EL (cell line): ENCODE measurements at places on chromosomes 1 and 21.

DNA sequence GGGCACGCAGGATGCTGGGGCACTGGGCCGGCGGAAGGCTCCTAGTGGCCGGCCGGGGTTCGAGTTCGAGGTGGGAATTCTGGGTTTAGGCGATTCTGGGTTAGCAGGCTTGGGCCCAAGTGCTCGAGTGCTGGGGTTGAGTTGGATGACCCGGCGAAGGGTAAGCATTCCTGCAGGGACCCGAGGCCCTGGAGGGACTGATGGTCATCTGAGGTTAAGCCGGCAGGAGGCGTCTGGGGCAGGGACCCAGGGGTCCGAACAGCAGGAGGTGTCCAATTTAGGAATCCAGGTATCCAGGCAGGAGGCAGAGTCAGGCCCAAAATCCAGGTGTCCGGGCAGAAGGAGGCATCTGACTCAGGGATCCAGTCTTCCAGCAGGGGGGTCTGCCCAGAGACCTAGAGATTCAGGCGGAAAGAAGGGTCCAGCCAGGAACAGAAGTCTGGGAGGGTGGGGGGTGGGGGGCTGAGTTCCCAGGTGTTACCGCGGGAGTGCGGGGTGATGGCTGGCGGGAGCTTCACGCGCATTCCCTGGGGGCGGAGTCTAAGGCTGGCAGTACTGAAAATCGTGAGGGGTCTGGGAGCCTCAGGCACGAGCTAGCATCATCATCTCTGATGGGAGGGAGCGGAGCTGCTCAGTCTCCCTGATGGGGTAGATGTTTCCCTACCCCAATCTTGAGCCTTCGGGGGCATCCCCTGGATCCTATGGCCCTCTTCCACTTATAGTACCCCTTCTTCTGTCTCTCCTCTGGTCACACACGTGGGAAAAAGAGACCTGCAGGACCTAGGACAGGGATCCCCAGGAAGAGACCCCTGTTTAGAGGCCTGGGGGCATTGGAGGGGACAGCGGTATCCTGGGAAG, 585 bp downstream of the GPR3 start:
- DNase-seq, result no peak

GRCh38 chr1:6118415-6118814, 61.7 kb downstream of the CHD5 start:
- DNase-seq, result peak; percentile 53

DNA sequence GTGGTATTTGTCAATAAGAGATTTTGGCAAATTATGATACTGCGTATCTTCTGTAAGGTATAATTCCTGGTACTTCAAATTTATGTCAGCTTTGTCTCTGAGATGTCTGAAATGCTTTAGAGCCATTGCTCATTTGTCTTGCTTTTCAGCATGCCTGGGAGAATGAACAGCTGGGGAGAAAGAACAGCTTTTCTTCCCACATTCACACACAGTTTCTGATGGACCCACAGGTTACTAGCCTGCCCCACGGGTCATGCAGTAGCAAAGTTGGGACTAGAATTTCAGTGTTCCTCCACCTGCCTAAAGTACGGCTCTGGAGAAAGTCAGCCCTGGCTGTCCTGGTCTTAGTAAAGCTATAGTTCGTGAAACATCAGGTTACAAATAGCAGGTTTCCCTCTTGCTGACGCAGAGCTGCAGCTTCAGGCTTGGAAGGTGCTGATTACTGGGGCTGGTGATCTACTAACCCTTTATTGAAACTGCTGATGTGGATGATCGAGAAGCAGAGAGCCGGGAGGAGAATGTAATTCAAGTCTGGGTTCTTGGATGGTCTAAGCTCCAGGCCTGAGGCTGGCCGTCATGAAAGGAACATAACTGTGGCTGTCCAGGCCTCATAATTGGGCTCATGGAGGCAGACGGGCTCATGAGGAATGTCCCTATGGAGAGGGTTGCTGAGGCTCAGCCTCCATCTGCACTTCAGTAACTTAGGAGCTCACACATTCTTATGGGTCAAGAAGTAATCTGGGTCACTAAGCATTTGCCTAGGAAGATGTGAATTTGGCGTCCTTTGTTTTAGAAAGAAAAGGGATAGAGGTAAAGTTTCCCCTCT, 12.4 kb downstream of the GALNT2 start:
- DNase-seq, result no peak

GRCh38 chr1:243441601-243442000, 185.8 kb downstream of the SDCCAG8 start:
- DNase-seq, result no peak

DNA sequence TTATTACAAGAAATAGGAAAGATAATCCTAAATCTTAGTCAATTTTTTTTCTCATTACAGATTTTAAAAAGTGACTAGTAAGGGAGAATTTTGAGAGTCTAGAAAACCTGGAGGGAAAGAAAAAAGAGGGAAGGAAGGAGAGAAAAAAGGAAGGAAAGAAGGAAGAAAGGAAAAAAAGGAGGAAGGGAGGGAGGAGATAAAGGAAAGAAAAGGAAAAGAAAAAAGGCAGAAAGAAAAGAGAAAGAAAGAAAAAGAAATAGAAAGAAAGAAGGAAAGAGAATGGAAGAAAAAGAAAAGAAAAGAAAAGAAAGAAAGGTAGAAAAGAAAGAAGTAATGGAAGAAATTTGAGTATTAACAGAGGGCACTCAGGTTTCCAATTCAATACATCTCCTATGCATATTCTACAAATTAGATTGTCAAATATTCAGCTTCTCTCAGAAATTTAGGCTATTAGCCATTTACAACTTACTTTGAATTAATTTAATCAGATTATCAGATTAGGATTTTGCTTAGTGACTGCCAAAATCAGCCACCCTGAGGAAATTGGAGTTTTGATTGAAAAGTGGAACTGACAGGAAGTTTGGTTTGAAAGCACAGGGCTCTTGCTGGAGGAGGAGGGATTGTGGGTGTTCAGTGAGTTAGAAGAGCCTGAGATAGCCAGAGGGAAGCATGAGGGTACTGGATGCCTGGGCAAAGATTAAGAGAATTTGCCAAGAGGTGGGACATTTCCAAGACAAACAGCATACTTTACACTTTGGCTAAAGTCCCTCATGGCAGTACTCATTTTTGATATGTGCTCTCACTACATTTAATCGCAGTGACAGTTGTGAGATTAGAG, 677.8 kb downstream of the USP25 start:
- DNase-seq, result peak; percentile 38

DNA sequence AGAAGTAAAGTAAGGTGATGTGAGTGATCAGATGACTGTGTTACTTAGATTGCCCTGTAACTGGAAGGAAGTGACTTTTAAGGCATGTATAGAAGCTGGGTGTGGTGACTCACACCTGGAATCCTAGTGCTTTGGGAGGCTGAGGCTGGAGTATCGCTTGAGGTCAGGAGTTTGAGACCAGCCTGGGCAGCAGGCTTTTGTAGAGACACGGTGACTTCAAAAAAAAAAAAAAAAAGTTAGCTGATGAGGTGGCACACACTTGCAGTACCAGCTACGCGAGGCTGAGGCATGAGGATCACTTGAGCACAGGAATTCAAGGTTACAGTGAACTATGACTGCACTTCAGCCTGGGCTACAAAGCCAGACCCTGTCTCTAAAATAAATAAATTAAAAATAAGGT, 2.3 kb upstream of the USP16 start:
- DNase-seq, result no peak

- no peak for DNase-seq
These were observed 470.8 kb downstream of the LMO4 start for GRCh38 chr1:87799451-87799850.

- no peak for DNase-seq
These were observed 19.3 kb upstream of the RCC2 start for GRCh38 chr1:17458794-17459193.

- DNase-seq, result no peak
These were observed 717.9 kb downstream of the AMY1C start for GRCh38 chr1:104467590-104467989.

DNA sequence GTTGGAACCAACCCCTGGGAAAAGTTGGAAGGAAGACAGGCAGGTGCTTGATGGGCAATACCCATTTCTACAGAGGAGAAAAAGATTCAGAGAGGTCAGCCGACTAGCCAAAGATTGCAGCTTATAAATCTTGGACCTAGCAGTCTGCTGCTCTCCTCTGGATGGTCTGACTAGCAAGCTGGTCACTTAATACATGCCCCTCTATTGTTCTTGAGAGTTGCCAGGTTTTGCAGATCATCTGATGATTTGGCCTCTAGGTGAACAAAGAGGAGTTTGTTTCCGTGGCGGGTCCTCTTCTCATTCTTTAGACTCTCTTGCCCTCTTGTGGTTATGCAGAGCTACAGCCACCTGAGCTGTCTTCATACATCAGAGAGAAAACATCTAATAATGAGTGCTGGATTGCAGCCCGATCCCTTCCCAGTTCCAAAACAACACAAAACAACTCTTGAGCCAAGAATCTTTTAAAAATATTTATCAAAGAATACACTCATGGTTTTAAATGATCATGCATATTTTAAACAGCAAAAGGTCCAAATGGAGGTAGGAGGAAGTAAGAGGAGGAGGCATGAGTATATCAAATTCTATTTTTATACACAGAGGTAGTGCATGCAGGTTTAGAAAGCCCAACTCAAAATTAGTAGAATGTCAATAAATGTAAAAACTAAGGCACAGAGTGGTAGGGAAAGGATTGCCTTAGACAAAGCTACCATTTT, 115.7 kb downstream of the SLC30A10 start:
- peak; percentile 63 for DNase-seq

- DNase-seq, result no peak
These were observed 47.6 kb downstream of the ATP1A1 start for GRCh38 chr1:116420417-116421200.

DNA sequence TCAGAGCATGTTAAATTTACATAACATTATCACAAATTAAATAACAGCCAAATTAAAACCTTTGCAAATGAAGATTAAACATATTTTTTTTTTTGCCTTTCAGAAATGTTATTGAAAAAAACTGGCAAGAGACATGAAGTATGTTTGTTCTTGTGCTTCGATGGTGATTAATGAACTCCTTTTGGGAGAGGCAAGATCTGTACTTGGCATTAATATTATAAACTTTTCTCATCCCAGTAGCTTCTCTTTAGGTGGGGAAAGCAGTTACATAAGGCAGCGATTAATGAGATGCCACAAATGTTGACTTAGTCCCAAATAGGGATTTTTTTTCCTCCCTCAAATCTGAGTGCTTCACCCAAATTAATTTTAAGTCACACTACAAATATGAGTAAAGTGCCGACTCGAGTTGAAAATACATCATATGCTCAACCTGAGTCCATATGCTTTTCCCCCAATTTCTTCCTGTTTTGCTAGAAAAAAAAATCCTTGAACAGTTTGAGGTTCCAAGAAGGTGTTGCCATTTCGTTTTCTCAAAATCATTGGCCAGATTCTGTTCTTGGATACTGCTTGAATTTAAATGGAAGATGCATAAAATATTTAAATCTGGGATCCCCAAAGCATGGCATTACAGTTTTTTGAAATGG, 294.5 kb downstream of the VAV3 start:
- no peak for DNase-seq

GRCh38 chr1:156750191-156750672, 1.2 kb downstream of the HDGF start:
- DNase-seq, result peak; percentile 62

DNA sequence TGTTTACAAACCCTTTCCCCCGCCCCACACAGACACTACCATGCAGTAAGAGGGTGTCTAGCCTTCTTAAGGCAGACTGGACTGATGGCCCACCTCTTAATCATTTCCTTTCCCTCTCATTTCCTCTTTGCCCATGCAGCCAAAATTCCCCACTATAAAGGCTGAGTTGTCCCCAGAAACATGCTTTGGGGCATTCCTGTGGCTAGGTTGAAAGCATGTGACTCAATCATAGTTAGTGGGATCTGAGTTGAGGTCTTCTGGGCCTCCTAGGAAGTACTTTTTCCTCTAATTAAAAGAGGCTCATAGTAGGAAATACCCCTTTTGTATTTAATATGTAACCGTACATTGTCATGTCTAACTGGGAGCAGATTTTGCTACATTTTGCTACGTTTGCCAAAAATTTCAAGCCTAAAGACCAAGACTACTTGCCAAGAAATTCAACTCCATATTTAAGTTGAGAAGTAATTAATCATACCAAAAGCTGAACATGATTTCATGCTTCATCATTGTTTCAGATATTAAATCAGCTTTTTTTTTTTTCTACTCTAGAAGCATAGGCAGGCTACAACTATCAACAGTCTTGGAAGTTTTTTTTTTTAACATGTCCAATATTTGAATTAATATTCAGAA, 174.7 kb downstream of the ADGRL4 start:
- DNase-seq, result peak; percentile 98

GRCh38 chr1:117657031-117657430, 51.2 kb downstream of the TENT5C start:
- peak; percentile 84 for DNase-seq

GRCh38 chr1:215087603-215088002, 5.1 kb downstream of the KCNK2 start:
- DNase-seq, result no peak

DNA sequence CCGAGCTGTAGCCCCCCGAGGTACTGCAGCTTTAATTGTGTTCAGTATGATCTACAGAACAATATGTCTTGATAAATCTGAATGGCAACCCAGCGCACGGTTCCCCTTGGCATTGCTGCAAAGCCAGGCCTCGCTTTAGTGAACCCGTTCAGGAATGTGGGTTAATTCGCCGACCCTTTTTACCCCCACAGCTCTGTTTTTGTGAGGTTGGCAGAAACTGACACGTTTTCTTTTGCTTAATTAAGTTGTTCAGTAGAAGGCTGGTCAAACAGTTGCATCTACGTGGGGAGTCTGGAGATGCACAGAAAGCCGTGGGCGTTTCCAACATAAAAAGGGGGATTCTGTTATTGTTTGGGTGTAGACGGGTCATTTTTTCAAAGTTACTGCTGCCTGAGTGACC, 43.2 kb downstream of the OLIG1 start:
- DNase-seq, result no peak

GRCh38 chr21:45033791-45034555, 40.4 kb upstream of the ADARB1 start:
- no peak for DNase-seq

DNA sequence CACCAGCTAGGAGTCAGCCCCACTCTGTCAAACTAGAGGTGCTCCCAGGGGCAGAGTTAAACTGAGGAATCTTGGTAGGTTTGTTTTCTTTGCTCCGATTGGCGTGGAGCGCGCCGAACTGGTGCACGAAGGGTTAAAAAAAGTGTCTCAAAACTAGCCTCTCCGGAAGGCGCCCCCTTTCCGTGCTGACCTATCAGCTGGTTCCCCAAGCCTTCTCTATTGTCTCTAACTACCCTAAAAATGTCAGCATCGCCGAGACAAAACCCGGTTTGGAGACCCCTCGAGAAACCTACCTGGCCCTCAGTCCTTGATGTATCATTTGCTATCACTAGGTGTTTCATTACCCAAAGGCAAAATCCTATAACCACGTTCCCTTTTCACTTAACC, 2.2 kb downstream of the TGFB2 start:
- peak; percentile 65 for DNase-seq

- DNase-seq, result peak; percentile 97
These were observed 36.7 kb downstream of the ATP2B4 start for GRCh38 chr1:203663294-203663693.

DNA sequence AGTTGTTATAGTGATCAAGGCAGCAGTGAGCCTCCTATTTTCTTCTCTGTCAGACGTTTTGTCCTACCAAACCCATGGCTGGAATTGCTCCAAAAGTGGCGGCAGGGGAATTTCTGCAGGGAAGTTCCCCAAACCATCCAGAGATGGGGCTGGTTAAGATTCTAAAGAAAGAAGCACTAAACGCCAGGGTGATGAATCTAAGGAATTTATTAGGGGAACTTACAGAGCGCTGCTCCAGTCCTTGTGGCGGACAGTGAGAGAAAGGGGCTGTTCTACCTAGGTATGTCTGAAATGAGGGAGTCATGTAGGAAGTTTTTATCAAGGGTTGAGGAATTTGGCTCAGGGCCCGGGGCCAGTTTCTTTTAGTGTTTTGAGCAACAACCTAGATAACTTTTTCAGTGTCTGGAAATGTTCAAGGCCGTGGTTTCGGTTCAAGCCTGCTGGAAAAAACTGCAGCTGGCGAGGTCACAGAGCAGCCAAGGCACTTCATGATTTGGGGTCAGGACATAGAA, 222.4 kb upstream of the B3GALT2 start:
- peak; percentile 91 for DNase-seq
